ENCODE measurements at places on chromosomes 2 and 18. TPM values are rescaled to one million over a fixed set of nuclear protein-coding genes. Genes with fewer than 3 reads are reported as not detected.

The GPD2 gene
- 89.2 TPM for total RNA-seq

The IL37 gene
- total RNA-seq, result not detected

The LTBP1 gene
- 30.8 TPM for total RNA-seq

The RGPD3 gene
- 0.20 TPM for total RNA-seq

The M1AP gene
- total RNA-seq, result 0.21 TPM

The TMEM178A gene
- total RNA-seq, result 12.9 TPM

The SLC5A7 gene
- total RNA-seq, result 0.87 TPM
